Kidney capillary endothelial cell (primary cell): ENCODE measurements at places on chromosomes 6 and 20.

- peak; percentile 30 for DNase-seq
Measured at GRCh38 chr20:51043811-51044210, 20.9 kb upstream of the KCNG1 start.

DNA sequence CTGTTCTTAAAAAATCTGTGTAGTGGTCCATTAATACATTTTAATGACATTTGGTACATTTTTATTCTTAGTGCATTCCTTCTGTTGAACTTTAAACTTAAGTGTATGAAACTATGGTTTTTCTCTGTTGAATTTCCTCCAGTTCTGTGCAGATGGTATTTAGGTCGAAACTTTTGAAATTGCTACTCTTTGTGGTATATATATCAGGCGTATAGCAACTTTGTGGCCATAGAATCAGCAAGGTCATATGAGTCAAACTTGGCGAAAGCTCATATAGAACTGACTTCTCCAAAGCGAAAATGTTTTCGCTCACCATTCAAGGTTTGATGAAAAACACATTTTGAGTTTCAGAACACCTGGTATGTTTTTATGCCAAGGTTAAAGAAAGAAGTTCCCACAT lies 93.7 kb downstream of the MAP3K4 start:
- DNase-seq: no peak

GRCh38 chr6:122853259-122853995 lies 64.4 kb downstream of the SMPDL3A start:
- no peak for DNase-seq

- DNase-seq: peak; percentile 65
Measured at GRCh38 chr6:22062807-22063408, 233.9 kb downstream of the PRL start.

- no peak for DNase-seq
Measured at GRCh38 chr20:25043499-25044260, 14.3 kb downstream of the ACSS1 start.

DNA sequence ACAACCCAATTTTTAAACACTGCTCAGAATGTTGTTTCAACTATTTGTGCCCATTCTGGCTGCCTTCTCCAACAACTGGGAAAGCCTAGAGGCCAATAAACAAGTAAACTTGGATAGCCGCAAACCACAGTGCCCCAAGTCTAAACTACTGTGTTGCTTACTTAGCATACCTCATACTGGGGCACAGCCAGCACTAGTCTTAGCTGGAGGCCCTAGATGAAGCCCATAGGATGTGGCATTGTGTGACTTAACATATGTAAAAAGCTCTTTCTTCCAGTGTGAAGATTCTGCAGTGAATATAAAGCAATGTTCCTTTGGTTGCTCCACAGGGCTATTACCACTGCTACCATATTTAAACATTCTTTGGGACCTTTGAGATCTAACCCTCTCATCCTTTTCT lies 564.3 kb upstream of the NRSN1 start:
- no peak for DNase-seq

- no peak for DNase-seq
Measured at GRCh38 chr6:40164345-40164755, 230.1 kb upstream of the MOCS1 start.

GRCh38 chr6:40425192-40425919 lies 161.8 kb downstream of the LRFN2 start:
- no peak for DNase-seq

DNA sequence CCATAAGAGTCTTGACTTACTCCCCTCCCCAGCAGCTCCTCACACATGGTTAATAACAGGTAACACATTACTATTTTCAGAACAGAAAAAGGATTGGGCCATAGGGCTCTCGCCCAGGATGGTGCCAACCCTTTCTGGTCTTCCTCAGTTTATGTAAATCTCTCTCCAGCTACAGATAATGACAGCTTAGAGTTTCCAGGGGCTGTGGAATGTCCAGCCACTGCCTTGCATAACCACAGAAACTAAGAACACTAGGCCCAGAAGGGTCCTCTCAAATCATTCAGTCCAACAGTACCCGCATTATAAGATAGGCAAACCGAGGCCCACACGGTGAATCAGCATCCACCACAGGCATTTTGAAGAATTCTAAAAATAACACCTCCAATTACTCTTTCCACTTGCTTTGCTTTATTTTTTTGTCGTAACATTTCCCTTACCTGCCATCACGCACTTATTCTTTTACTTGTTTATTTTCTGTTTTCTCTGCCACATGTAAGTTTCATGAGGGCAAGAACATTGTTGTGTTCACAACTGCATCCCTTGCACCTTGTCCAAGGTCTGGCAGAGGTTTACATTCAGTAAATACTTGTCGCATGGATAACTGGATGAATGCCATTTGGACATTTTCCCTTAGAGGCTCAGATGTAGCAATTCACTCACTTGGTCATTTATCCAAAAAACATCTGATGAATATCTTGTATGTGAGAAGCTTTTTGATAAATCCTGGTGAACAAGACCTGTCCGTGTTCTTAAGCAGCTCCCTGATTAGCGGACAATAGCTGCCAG lies 6.4 kb upstream of the SDC4 start:
- no peak for DNase-seq

- no peak for DNase-seq
Measured at GRCh38 chr20:51727872-51728271, 40.3 kb downstream of the ATP9A start.

DNA sequence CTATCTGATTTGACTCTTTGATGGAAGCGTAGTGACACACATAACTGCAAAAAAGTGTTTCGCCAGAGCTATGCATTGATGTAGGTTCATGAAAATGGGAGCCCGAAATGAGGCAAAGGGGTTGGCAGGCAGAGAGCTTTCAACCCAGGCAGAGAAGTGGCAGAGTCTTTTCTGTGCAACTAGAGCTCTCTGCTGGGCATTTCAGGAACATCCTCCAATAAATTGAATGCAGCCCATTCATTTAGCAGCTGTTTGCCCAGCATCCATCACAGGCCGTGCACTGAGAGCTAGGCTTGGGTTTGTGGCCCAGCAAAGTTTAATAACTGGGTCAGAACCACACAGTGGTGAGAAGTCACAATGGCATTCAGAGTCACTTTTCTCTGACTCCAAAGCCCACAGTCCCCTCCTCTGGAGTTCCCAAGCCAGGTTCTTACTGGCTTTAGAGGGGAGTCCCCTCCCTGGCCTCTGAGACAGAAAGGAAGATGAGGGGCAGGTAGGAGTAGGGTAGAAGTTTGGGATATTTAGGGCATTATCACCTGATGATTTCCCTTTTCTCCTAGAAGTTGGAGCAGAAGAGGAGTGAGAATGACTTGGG lies 31.8 kb upstream of the ELMO2 start:
- DNase-seq: peak; percentile 3

GRCh38 chr6:41691426-41692079 lies 43.9 kb downstream of the TFEB start:
- no peak for DNase-seq

GRCh38 chr20:17505636-17506517 lies 25.3 kb downstream of the BFSP1 start:
- DNase-seq: no peak

GRCh38 chr20:38766071-38766470 lies 17.8 kb downstream of the ACTR5 start:
- DNase-seq: no peak

DNA sequence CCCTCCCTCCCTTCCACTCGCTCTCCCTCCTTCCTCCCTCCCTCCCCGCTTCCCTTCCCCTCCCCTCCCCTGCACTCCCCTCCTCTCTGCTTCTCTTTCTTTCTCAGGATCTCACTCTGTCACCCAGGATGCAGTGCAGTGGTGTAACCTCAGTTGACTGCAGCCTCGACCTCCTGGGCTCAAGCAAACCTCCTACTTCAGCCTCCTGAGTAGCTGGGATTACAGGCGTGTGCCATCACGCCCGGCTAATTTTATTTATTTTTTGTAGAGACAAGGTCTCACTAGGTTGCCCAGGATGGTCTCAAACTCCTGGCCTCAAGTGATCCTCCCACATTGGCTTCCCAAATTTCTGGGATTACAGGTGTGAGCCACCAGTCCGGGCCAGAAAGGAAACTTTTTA lies 23.6 kb upstream of the SERPINB1 start:
- DNase-seq: no peak

DNA sequence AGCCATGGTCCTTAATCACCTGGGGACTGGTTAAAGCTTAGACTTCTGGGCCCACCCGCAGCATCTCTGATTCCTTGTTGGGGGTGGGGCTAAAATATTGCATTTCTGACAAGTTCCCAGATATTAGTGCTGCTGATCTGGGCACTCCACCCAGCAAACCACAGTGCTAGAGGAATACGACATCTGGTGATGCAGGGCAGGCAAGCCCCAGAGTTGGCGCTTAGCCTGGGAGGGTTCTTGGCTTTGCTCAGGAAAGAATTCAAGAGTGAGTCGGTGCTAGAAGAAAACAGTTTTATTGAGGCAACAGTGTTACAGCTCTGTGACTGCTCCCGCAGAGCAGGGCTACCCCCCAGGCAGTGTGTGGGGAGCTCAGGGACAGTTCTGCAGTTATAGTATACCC lies 210.7 kb downstream of the TFAP2C start:
- DNase-seq: no peak

GRCh38 chr6:78611102-78611620 lies 256.2 kb upstream of the IRAK1BP1 start:
- no peak for DNase-seq

GRCh38 chr20:32195581-32195980 lies 12.0 kb downstream of the PLAGL2 start:
- DNase-seq: no peak

DNA sequence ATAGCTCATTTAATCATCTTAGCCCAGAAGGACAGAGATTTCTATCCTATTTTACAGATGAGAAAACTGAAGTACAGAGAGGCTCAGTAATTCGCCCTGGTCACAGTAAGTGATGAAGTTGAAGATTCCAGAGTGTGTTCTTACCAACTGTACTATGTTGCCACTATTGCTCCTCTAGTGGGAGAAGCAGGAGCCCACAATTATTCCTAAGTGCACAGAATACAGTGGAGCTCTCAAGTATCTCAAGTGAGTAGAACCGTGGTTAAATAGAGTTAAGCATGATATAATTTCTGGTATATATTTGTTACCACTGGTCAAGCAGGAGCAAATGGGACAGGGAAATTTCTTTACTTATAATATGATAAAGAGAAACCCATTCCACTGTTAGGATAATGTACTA lies 22.1 kb downstream of the REPS1 start:
- no peak for DNase-seq

DNA sequence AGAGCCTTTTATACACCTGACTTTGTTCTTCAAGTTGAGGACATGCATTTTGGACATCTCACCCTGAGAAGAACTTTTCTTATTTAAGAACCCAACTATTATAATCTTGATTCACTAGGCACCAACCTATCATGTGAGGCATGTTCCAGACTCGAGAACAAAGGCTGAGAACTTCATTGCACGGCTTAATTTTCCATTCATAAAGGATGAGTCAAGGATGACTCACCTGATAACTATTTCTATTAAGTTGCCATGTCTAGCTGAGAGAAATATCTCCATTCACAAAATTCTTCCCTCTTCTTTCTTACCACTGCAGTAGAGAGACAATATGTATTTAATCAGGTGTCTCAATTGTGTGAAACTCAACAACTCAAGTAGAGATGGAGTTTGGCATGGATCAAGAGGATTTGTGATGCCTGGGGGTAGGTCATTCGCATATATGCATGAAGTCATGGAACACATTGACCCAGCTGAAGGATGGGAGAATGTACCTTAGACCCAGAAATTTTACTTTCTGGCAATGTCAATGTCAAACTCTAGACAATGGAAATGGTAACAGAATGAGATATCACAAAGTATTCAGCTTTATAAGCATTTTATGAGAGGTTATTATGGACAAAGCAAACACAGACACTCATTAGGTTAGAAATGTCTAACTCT lies 208.7 kb upstream of the PRND start:
- peak; percentile 99 for DNase-seq

- no peak for DNase-seq
Measured at GRCh38 chr6:155275808-155276480, 12.1 kb downstream of the CLDN20 start.

- no peak for DNase-seq
Measured at GRCh38 chr20:47243532-47244305, 112.8 kb downstream of the ZMYND8 start.

DNA sequence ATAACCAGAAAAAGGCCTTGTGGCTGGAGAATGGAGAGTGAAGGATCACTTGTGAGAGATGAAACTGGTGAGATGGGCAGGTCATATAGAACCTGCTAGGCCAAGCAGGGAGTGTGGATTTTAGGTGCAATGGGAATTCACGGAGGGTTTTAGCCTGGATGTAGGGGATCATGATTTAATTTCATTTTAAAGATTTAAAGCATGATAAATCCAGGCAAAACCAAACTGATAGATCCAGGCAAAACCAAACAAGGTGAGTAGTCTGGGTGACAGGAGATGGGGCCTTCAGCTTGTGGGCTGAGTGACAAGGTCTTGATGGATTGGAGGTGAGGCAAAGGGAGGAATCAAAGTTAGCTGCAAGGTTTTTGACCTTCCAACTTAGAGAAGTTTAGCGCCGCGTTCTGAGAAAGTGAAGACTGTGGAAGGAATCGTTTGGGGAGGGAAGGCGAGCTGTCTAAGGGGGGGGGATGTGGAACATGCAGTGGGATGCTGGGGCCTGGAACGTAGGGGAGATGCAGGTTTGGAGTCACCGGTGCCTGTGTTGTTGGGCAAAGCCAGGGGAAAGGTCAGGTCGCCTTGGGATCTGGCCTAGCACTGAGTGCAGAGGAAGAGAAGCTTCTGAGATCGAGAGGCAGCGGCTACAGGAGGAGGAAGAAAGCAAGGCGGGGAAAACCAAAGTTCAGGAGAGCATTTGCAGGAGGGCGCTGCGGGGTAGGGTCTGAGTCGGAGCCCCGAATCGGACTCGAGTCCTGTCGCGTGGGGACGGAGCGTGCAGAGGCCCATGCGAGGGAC lies 1.3 kb upstream of the PLCG1 start:
- no peak for DNase-seq

- DNase-seq: no peak
Measured at GRCh38 chr6:28353981-28354676, 4.4 kb downstream of the ZKSCAN3 start.

DNA sequence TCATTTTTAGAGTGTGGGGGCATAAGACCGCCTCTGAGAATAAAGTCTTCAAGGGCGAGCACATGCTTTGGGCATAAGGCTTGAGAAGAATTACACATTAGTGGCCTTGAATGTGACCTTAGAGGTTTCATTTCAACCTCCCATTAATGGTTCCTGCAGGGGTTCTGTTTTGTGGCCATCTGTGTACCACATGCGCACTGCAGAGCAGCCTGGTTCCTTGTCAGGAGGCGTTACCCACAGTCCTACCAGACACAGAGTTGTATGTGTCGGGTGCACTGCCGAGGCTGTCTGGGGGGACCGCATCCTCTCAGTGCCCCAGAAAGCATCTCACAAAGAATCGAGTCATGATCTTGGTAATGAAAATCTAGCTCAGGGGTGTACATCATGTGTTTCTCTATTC lies 115.7 kb downstream of the B3GAT2 start:
- DNase-seq: no peak

- DNase-seq: no peak
Measured at GRCh38 chr6:141484711-141485110, 648.0 kb upstream of the GJE1 start.

- no peak for DNase-seq
Measured at GRCh38 chr20:19407196-19407595, 194.8 kb downstream of the SLC24A3 start.
